ENCODE measurements at places on chromosomes 3 and 15. TPM values are rescaled to one million over a fixed set of nuclear protein-coding genes. Genes with fewer than 3 reads are reported as not detected.

DNA sequence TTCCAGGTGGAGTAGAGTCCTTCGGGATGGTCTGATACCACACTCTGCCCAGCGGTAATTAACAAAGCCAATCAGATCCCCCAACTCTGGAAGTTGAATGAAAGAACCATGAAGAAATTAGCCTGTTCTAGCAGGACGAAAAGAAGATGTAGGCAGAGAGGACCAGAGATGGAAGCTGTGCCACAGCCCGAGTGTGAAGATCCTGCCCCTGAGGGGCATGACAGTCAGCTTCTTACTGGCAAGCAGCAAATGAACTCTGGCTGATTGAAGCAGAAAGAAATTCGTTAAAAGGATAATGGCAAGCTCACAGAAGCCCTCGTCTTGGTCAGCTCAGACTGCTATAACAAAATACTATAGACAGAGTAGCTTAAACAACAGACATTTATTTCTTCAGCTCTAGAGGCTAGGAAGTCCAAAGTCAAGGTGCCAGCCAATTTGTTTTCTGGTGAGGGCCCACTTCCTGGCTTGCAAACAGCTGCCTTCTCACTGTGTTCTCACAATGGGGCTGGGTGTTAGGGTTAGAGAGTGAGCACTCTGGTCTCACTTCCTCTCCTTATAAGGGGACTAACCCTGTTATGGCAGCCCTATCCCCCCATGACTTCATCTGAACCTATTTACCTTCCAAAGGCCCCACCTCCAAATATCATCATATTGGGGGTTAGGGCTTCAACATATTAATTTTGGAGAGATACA lies 307.1 kb downstream of the VPS13C start:
- DNase-seq: no peak

DNA sequence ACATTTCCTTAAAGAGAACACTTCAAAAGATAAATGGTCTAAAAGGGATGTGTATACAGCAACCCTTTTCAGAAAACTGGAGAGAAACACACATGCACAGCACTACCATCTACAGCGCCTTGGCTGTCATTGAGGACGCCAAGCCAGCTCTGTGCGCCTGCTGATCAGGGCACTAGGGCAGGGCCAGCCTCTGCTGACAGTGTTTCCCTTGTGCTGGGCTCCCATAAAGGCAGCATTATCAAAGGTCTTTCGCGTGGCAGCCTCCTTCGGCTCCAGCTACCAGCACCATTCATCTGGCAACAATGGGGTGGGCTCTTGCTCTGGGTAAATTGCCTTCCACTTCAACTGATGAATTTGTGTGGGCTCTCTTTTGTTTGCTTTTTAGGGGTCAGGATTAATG lies 53.4 kb downstream of the LDHAL6B start:
- no peak for DNase-seq

LRRC31 gene
- polyA plus RNA-seq: 0.32 TPM

GRCh38 chr3:69560116-69560515 lies 174.2 kb upstream of the FRMD4B start:
- DNase-seq: no peak

ARHGEF3 gene
- 73.5 TPM for polyA plus RNA-seq

- DNase-seq: no peak
These were observed 267.8 kb downstream of the ADAMTS17 start for GRCh38 chr15:100073982-100074381.

GRCh38 chr15:40029979-40030893 lies 8.7 kb downstream of the SRP14 start:
- no peak for DNase-seq

GP5 gene
- 0.61 TPM for polyA plus RNA-seq

PLSCR1 gene
- polyA plus RNA-seq: 67.5 TPM

DNA sequence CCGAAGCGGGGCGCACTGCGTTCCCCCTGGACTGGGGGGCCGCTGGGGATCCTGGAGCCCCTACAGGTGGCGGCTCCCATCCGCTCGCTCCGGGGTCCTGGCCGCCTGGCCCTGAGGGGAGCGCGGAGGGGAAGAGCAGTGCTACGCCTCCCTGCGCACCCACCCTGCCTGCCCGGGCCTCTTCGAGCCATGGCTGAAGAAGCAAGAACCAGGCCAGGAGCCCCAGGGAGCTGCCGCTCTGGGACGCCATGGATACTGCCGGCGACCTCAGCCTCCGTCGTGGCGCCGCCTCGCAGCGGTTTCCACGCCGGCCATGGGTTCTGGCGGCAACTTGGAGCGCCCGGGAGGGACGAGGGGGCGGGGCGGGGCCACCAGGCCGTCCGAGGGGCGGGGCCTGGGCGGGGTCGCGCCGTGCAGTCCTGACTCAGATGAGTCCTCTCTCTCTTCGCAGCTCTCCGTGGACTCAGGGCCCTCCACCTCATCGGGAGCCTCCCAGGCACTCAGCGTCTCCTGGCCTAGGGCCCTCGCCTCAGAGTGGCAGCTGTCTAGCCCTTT lies 50.9 kb downstream of the MYL3 start:
- peak; percentile 66 for DNase-seq

DNA sequence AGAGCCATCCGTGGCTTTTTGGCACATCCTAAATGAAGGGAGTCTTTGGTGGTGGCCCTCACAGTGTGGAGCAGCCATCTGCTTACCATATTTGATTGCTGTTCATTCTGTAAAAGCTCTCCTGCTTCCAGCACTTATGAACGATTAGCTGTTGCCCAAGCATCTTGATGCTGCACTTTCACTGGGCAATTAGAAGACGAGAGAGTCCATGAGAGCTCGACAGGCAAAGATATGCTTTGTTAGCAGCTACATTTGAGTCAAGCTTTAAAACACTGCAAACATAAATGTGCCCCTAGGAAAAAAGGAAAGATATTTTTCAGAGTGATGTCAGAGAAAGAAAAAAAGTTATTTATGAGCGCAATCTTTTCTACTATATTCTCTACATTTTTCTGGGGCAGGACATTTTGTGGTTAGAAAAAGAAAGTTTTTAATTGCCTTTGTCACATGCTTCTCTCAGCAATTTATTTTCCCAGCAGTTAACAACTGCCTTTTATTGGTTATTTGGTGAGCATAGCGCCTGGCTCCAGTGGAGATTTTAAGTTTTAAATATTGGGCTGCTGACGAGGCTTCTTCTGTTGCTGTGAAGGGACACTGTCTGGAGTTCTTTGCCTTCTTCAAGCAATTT lies 468.4 kb downstream of the C3orf38 start:
- no peak for DNase-seq

DNA sequence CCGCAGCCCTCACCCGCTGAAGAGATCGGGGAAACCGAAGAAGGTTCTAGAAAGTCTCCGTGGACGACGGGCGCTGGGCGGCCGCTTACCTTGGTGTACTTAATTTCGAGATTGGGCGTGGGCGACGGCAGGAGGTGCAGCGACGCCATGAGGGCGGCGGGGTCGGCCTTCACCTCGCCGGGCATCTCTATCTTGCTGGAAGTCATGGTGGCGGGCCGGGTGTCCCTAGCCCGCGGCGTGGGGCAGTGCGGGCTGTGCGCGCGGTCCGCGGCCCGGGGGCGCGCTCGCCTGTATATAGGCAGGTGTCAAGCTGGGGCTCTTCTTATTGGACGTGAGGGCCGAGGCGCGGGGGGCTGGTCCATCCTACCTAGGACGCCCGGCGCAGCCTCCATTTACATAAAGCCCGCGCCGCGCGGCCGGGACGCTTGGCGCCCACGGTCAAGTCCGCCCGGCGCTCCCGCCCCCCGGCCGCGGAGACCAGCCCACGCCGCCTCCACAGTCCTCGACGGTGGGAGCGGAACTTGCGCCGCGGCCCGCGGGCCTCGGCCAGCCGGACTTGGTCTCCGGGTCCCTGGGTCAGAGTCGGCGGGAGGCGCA lies at the start of gene ALDH1A2:
Gene ALDH1A2 (minus strand): TSS at position 267 of the 597 bp plus-strand sequence. CDS start 61 bp downstream, at position 206.
- no peak for DNase-seq

DNA sequence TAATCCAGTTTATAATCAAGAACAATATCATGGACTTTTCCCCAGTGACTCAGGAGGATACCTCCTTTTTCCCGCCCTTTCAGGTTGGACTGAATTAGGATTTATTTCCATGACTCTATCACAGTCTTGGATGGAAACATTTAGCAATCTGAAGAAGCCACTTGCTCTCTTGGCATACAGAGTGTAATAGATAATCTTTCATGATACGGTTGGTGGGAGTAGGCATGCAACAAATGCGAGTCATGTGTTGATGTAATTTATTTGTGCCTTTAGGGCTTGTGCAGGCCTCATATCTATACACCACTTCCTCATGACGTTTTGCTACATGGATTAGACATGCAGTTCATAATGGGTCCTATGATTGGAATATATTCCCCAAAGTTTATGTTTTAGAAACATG lies 54.2 kb upstream of the MCTP2 start:
- no peak for DNase-seq

GRCh38 chr3:23152989-23153388 lies 50.1 kb upstream of the UBE2E2 start:
- no peak for DNase-seq

DNA sequence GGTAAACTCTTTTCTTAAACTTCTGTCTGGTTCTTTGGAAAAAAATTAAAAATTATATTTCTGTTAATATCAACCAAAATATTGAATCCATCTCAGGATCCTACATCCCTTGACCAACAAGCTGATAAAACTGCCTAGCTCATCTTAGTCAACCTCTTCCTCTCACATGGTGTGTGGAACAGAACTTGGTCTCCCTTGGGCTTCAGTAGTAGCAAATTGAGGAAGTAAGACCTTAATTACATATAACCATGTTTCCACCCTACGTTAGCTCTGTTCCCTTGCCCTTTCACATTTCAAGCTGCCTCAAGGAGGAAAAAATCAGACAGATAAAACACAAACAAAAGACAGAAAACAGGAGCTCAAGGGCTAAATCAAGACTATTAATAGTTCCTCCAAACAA lies 116.4 kb downstream of the GREM1 start:
- no peak for DNase-seq

ADCY5 gene
- polyA plus RNA-seq: 12.6 TPM

DNA sequence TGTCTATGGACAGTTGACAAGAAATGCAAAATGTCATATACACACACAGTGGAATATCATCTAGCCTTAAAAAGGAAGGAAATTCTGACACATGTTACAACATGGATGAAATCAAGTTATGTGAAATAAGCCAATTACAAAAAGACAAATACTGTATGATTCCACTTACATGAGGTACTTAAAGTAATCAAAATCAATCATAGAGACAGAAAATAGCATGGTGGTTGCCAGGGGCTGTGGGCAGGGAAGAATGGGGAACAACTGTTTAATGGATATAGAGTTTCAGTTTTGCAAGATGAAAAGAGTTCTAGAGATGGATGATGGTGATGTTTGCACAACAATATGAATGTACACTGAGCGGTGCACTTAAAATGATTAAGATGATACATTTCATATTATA lies 613.8 kb upstream of the ZNF385D start:
- no peak for DNase-seq

RTP3 gene
- 0.06 TPM for polyA plus RNA-seq

DNA sequence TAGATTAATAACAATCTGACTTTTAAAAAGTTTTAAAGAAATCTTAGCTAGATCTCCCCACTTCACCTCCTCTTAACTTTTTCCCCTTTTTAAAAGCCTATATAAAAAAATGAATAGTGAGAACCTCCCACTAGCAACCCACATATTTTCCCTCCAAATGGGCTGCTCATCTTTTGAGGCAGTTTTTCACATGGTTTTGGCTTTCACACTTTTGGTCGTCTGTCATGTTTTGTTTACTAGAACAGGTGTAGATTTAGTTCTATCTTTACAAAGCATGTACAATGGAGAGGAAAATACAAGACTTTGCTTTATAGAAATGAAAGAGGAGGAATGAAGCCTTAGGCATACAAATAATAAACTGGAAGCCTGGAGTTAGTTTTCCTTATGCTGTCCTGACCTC lies 126.7 kb upstream of the EOMES start:
- no peak for DNase-seq

DNA sequence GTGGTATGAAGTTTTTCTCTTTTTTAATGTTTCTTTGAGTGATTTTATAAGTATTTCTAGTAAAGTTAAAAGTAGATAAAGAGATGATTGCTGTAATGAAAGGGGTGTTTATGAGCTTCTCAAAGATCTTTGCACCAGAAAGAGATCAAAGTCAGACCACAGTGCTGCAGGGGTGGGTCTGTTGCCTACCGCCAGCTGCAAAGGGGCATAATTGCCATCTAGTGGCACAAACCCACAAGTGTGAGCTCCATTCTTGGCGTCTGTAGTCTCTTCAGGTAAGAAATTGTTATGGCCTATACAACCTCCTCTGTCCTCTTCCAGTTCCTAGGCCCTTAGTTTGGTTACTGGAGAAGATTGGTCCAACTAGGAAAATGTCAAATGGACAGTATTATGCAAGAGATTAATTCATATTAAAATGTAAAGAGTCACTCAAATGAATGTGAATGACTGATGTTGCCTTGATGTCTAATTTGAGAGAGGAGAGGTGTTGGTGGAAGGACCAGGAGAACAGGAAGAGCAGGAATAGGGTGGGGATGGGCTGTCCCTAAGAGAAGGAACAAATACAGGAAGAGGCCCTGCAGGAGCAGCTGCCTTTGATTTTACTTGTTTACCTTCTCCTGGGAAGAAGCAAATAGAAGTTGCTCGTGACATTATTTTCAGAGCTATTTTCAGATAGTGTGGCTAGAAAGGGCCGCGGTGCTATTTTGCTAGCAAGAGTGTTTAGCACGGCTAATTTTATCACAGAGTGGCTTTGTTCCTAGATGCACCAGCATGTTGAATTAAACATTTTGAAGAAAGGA lies 53.0 kb upstream of the GSK3B start:
- no peak for DNase-seq

KBTBD13 gene
- polyA plus RNA-seq: not detected

GRCh38 chr3:155232605-155233004 lies 60.9 kb downstream of the STRIT1 start:
- no peak for DNase-seq

SLC28A2 gene
- polyA plus RNA-seq: 0.59 TPM
